ENCODE measurements at places on chromosomes 12 and 14. TPM values are rescaled to one million over a fixed set of nuclear protein-coding genes. Genes with fewer than 3 reads are reported as not detected.

- no peak for DNase-seq
Measured at GRCh38 chr14:50362764-50363713, 33.6 kb downstream of the CDKL1 start.

DNA sequence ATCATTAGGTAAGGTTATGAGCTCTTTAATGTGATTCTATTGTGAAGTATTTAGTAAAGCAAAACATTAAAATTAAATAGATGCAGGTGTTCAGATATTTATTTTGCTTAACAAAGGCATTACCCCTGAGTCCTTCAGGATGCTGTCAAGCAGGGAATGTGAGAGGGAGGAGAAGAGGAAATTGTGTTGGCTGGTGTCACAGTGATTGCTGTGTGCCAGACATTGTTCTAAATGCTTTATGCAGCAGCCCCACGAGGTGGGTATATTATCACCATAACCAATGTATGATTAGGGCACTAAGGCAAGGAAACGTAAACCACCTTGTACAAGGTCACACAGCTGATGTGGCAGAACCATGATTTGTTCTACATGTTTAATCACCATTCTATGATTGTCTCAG is 80.1 kb downstream of the STAB2 start:
- no peak for DNase-seq

- no peak for DNase-seq
Measured at GRCh38 chr12:2829275-2829674, 5.6 kb downstream of the NRIP2 start.

The HRK gene
- total RNA-seq: 0.11 TPM

The ADCY4 gene
- 36.9 TPM for total RNA-seq

All from esophagus muscularis mucosa (tissue), 4 donors.